ENCODE measurements at places on chromosomes 2 and 18.

GRCh38 chr2:133836691-133837345 lies 268.6 kb upstream of the NCKAP5 start:
- no peak for DNase-seq

DNA sequence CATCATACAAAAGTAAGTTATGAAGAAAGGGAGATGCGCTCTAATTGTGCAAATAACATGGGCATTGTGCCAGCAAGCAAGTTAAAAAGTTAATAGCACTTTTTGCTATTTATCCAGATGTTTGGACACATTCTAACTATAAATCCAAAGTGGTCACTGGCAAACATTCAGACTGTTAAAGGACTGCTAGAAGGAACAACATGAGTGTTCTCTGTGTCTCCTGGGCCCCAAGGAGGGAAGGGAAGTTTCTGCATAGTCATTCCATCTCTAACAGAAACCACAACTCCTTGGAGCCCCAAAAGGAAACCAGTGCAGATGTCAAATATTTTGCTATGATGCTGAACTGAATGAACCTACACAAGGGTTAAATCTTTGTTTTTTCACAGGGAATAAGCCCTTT lies 213.3 kb upstream of the HNRNPA3 start:
- no peak for DNase-seq

DNA sequence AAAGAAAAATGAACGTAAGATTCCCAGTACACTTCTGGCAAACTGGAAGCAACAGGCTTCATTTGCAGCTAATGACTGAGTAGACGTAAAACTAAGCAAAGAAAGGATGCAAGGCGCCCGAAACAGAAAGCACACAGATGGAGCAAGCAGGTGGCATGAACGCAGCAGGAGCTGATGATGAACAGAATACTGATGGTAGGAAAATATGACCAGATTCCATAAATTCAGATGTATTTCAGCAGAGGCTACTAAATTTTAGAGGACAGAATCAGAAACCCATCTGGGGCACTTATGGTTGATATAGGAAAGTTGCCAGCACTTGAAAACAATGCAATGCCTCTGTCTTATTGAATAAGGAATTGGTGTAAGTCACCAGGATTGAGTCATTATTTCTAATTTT lies 658.7 kb upstream of the LINC00305 start:
- DNase-seq, result no peak

DNA sequence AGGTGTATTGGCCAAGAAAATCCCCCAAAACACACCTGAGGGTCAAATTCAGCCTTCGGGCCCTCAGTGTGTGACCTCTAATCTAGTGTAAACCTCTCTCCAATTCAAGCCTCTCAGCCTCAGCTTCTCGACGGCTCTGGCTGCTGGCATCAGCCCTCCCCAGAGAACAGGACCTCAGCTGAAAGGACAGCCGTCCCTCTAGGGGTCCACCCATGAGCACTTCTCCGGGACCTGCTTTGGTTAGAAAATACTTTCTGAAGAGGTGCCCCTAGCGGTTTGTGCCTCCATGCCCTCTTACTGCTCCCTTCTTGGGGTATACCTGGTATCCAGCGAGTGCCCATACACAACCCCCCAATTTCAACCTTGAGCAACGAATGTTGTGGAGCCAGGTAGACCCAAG lies 48.8 kb downstream of the INHBB start:
- no peak for DNase-seq

DNA sequence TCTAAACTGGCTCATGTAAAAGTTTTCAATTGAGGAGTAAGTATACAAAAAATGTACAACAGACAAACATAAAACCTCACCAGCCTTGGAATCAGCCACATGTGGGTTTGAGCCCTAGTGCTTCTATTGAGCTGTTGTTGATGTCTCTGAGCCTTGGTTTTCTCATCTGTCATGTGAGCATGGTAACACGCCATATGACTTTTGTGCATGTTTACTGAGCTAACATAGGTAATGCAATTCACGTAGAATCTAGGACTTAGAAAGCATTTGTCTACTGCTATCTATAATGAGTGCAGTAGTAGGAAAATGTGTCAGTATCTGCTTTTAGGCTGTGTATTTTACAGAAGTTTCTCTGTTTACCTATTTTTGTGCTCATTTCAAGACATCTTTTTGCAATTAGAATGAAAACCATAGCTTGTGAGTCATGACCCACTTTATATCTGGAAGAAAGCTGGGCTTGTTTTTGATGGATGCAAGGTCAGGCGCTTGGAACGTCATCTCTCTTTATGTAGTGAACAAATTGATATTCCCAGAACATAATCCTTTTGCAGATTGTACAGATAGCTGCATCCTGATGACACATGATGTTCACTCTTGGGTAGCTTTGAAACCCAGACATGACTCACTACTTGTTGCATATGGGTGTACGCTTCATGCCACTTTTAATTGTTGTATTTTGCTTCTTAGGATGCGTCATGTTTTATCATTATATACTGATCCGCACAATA lies 94.3 kb downstream of the RNF144A start:
- DNase-seq, result no peak

DNA sequence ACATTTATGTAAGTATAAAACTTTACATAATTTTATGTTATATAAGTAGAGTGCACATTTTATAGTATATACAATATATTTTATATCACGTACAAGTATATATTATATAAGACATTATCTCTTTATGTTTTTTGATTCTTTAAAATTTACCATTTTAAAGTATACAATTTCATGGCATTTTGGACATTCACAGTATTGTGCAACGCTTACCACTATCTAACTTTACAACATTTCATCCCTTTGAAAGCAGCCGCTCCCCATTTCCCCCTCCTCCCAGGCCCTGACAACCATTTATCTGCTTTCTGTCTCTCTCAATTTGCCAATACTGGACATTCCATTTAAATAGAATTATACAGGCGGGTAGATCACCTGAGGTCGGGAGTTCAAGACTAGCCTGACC lies 512.5 kb downstream of the TSN start:
- DNase-seq, result no peak

GRCh38 chr2:234326694-234327093 lies 170.2 kb downstream of the ARL4C start:
- no peak for DNase-seq

DNA sequence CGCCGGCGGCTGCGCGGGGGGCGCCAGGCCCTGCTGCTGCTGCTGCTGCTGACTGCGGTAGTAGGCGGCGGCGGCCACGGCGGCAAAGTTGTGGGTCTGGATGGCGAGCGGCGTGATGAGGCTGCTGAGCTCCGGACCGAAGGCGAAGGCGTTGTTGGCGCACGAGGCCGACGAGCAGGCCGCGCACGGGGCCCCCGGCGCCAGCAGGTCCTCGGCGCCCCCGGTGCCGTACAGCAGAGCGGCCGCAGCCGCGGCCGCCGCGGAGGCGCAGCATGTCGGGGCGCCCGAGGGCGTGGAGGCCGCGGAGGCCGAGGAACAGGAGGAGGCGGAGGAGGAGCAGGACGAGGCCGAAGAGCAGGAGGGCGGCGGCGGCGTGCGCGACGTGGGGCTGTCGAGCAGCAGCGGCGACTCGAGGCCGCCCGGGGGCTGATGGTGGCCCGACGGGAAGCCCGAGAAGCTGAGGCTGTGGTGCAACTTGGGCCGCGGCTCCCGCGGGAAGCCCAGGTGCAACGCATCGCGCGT lies 1.8 kb downstream of the ZFP36L2 start:
- DNase-seq, result peak; percentile 25

DNA sequence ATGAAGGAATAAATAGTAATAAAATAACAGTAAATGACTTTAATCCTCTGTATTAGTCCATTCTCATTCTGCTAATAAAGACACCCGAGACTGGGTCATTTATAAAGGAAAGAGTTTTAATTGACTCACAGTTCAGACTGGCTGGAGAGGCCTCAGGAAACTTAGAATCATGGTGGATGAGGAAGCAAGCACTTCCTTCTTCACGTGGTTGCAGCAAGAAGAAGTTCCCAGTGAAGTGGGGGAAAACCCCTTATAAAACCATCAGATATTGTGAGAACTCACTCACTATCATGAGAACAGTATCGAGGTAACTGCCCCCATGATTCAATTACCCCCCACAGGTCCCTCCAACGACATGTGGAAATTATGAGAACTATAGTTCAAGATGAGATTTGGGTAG lies 727.9 kb upstream of the LINC00305 start:
- no peak for DNase-seq

DNA sequence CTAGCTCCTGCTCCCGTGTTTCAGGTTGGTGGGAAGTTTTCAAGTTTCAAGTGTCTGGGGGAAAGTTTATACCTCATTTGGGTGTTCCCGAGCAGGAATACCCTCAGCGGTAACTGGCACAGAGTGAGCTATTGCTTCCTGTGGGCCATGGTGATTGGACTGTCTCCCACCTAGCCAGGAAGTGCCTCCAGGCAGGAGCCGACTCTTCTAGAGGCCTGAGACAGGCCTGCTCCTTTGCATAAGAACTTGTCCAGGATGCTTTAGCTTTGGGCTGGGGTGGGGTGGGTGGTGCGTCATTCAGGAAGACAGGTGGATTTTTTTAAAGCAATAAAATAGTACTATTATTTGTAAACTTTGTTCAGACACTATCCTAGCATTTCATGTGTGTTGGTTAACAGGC lies 23.5 kb upstream of the DNMT3A start:
- no peak for DNase-seq

DNA sequence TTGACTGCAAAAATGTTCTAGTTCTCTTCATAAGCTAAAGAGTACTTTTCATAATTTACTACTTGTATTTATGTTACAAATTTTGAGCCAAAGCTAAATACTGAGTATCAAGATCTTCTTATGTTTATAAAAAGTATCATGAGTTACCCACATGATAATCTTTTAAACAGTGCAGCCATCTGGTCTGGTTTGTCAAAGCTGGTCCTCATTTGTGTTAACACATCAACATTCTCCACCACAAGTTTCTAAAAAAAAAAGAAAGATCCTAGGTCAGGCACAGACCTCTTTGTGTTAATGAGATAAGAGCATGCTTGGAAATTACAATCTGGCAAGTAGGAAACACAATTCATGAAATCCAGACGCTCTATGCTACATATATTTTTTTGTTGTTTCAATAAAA lies 75.5 kb upstream of the FRZB start:
- no peak for DNase-seq

DNA sequence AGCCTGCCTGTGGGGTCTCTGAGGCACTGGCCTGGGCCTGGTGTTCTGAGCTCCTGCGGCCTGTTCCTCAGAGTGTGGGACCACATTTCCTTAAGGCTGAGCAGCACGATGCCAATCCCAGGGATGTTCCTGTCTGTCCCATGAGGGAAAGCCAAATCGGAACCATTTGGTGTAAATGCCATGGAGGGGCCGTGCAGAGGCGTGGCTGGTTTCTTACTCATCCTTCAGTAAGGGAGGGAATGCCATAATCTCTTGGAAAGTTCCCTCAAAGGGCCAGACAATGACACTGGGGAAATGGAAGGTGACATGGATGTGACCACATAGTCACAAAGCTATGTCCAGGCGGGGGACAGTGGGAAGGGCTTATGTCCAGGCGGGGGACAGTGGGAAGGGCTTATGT lies 14.4 kb upstream of the PTMA start:
- no peak for DNase-seq

DNA sequence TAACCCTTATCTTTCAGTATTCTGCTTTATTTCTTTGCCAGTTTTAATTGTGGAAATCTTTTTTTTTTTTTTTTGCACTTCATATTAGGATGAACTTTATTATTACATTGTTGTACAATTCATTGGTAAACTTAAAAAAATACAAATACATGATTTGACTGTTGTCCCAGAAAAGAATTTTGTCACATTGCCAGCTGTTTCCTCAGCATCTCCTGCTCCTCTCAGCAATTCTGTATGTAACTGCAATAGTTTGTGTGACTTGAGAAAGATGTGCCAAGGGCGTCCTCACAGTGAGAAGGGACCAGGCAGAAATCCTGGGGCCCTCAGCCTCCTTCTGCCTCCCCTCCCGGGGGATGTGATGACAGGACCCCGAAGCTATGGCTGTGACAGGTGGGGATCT lies 254.4 kb downstream of the NBAS start:
- no peak for DNase-seq

DNA sequence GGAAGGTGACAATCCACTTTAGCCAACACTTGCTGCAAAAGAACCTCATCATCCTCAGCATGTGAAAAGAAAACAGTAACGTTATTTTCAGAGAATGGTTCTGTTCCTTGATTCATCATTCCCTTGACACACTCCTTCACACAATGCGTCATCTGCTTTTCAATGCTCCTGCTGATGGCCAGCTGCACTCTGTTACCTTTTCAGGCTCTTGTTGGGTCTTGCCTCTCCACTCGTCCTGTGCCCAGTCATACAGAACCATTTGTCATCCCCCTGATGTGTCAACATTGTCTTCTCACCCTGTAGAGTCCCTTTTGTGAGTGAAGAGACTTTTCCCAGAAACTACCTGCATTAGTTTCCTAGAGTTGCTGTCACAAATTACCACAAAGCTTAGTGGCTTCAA lies 12.2 kb upstream of the DTNA start:
- DNase-seq, result no peak

DNA sequence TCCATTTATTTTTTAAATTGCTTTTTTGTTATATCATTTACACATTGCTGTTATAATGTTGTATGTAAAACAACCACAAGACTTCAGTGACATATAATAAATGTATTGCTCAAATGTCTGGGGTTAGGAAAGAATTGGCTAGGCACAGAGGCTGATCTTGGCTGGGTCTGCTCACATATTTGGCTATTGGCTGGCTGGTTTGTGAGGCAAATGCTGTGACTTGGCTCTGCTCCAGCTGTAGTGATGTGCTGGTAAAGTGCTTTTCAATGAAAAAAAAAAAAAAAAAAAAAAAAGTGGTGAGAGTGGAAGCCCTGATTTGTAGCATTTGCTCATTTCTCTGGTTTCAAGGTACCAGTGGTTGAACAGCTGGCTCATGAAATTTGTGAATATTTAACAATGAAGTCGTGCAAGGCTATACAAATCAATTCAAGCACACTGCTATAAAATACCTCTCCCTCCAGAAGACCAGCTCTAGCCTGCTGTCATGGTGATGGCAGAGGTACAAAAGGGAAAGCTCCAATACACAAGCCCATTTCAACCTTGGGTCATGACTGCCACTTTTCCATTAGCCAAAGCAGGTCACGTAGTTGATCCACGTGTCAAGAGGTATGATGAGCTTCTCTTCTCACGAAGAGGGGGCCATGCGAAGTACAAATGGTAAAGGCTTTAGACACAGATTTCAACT lies 43.7 kb upstream of the RIT2 start:
- DNase-seq, result no peak

- no peak for DNase-seq
These were observed 25.4 kb downstream of the SMC6 start for GRCh38 chr2:17728210-17728609.

GRCh38 chr2:32824070-32824809 lies 122.5 kb upstream of the LTBP1 start:
- no peak for DNase-seq

Data from endothelial cell (in vitro differentiated cells).